ENCODE measurements at places on chromosomes 4 and X. TPM values are rescaled to one million over a fixed set of nuclear protein-coding genes. Genes with fewer than 3 reads are reported as not detected.

GPC3 gene
- 0.55 TPM for total RNA-seq

VEGFD gene
- 1.6 TPM for total RNA-seq

AADAT gene
- total RNA-seq, result 3.2 TPM

IL2RG gene
- total RNA-seq, result 56.8 TPM

DNA sequence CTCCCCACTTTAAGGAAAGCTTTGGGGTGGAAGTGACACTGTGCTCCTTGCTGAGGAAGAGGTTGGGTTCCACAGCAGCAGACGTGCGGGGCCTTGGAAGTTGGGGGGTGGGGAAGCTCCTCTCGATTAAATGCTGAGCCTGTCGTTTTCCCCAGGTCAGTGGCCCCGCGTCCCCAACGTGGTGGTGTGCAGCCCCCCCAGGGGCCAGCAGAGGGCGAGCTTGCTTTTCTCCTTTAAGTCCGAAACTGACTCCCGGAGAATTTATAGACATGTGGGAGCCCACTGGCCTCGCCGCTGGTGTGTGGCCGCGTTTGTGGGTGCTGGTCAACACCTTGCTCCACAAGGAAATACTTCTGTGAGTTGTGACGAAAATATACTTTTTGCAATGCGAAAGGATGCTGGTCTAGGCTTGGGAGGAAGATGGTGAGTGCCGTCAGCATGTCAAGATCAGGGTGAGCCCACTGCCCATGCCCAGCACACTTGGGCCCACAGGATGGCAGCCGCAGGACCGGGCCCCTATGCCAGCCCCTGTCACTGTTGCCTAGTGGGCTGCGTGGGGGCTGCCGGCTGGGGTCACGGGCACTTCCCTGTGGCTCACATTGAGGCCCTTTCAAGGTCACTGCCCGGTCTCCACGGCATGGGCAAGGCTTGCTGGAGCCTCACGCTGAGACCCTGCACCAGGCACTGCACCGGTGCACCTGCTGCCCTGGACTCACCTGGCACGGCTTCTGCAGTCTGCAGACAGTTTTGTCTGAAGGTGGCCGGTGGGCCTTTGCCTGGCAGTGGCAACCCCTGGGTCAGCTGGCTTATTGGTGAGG, 9.4 kb downstream of the UVSSA start:
- no peak for DNase-seq

DNA sequence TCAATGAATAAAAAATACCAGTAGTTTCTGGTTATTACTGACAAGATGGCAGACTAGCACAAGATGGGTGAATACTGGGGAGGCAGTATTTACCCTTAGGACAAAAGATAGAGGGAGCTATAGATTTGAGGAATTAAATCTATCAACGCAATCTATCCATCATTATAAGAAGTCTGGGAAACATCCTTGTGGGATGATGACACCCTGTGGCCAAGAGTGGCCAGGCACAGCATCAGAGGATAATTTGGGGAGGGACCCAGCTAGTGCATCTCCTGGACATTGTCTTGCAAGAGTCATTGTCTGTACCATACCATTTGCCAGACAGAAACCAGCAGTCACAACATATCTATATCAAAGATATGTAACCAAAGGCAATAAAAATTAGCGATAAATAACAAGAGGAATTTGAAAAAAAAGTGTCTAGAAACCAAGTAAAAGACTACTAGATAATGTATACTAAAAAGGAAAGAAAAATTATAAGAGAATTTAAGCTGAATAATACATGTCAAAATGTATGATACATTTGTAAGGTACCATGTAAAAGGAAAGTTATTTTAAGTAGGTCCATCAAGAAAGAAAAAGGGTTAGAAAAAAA, 22.9 kb downstream of the KCTD8 start:
- DNase-seq, result no peak

DNA sequence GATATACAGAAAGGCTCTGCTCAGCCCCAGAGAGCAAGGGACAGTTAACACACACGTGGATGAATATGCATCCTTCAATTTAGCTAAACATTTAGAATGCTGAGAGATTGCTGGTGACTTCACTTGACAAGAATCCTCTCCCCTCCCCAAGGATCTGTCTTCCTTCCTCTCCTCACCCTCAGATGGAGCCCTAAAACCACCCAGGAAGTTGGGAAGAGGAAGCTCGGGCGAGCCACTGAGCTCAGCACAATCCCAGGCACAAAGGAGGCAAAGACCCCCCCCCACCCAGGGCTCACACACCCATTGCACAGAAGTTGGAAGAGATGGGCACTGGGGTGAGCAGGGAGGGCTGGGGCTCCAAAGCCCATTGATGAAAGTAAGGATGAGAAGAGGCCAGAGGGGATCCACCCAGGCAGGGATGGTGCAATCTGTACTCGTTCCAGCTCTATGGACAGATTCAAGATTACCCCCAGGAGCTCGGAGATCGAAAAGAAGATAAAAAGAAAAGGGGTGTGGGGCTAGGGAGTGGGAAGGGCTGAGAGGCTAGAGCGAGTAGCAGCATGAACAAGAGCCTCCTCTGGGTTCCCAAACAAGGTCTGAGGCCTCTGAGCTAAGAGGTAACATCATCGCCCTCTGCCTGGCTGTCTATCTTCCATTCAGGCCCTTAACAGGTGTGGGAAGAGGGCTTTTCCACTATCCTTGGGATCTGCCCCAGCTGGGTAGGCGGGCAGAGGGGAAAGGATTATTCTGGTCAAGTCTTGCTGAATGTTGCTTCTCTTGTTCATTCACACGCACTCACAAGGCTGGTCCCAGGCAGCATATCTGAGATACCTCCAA, 1.2 kb downstream of the TFE3 start:
- DNase-seq, result no peak

GRCh38 chrX:74295101-74295500, 8.9 kb upstream of the ZCCHC13 start:
- DNase-seq, result no peak

- no peak for DNase-seq
Observed at GRCh38 chrX:81378560-81378959, 176.7 kb downstream of the SH3BGRL start.

DNA sequence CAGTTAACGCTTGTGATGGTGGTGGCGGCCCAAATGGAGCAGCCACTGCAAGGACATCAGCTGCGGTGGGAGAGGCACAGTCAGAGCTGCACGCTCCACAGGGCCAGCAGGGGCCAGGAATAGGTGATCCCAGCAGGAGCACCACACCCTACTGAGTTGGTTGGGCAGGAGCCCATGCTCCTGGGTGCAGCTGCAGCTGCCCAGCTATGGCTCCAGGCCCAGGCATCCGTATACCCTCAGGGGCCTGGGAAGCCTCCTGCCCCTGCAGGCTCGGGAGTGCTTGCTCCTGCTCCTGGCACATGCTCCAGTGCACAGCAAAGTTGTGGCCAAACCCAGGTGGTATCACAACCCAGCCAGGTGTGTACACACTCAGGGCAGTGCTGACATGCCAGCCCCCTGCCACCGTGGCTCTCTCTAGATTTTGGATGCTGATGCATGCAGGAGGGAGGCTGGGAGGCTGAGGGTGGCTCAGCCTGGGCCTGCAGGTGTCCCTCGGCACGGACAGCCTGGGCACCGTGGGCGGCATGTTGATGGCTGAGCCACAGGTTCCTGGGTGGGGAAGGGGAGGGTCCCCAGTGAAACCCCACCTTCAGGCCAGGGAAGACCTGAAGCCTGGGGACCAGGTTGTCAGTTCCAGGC, 150.2 kb downstream of the CXXC4 start:
- DNase-seq, result no peak

DNA sequence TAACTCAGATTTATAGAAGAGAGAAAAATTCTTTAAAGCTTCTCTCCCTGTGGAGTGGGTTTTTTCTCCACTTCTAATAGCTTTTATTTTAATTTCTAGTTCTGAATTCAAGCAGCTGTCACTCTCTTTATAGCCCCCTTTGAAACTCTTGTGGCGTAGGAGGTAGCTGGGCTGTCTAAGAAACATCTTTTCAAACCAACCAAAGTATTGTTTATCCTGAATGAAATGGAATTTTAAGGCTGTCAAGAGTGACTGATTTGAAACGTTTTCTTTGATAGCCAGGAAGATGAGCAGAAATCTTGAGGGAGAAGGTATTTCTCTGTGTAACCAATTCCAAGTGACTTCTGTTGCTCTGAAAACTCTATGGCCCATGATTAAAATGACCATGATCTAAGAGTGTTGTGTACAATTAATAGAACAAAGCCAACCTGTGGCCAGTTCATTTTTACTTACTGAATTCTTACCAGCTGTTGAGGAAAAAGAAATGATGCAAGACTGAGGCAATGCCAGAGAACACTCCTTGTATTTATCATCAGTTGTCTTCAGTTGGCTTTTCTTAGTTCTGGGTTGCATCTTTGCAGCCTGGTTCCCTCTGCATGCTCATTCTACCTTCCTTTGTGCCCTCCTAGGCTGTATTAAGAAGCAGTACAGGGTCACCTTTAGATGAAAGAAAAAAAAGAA, 298.4 kb downstream of the ARHGAP10 start:
- no peak for DNase-seq

DNA sequence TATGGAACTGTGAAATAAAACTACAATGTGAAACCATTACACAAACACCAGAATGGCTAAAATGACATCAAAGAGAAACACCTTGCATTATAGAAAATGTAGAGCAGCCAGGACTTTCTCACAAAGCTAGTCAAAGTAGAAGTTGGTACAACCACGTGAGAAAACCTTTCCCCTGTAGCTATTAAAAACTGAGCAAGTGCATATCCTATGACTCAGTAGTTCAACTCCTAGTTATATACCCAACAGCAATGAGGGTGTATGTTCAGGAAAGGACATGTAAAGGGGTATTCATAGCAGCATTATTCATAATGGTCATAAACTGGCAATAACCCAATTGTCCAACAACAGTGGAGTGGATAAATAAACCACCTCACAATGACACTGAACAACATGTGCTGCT, 177.5 kb upstream of the NUDT10 start:
- no peak for DNase-seq

DNA sequence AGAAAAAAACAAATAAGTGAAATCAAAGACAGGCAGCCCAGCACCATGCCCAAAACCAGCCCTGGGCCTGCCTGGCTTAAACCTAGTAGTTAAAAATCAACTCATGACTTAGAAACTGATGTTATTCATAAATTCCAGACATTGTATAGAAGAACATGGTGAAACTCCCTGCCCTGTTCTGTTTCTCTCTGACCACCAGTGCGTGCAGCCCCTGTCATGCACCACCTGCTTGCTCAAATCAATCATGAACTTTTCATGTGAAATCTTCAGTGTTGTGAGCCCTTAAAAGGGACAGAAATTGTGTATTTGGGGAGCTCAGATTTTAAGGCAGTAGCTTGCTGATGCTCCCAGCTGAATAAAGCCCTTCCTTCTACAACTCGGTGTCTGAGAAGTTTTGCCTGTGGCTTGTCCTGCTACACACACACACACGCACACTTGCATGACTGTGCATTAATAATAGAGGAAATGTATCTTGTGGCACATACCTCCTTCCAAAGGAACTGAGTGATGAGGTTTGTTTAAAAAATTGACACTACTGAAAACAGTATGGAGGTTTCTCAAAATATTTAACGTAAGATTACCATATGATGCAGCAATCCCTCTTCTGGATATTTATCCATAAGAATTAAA, 39.2 kb upstream of the UGT2B7 start:
- DNase-seq, result no peak

GRCh38 chr4:23888421-23889319, 1.2 kb downstream of the PPARGC1A start:
- DNase-seq, result no peak

DNA sequence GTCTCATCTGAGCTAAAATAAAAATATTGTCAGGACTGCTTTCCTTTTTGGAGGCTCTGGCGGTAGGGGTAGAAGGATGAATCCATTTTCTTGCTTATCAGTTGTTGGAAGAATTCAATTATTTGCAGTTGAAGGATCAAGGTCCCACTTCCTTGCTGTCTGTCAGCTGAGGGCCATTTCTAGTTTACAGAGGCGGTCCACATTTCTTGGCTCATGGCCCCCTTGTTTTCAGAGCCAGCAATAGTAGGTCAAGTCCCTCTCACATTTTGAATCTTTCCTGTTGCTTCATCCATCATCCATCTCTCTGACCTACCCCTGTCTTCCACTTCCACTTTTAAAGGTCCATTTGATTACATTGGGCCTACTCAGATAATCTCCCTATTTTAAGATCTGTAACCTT, 1099.3 kb upstream of the DIAPH2 start:
- DNase-seq, result no peak

- DNase-seq, result no peak
Observed at GRCh38 chrX:19790829-19791228, 96.6 kb downstream of the SH3KBP1 start.

- DNase-seq, result no peak
Observed at GRCh38 chr4:7236847-7237246, 44.5 kb downstream of the SORCS2 start.

GRCh38 chr4:75429208-75429607, 85.0 kb downstream of the RCHY1 start:
- no peak for DNase-seq
